ENCODE measurements at places on chromosomes 12 and 14.

DNA sequence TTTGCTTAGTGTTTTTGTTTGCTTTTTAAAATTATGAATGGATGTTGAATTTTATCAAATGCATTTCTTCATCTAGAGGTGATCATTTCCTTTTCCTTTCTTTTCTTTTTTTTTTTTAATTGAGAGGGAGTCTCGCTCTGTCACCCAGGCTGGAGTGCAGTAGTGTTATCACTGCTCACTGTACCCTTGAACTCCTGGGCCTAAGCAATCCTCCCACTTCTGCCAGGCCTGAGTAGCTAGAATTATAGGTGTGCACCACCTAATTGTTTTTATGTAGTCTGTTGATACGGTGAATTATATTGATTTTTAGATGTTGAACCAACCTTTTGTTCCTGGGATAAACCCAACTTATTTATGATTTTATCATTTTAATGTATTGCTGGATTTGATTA, 1.5 kb upstream of the CDKL1 start:
- no peak for DNase-seq

DNA sequence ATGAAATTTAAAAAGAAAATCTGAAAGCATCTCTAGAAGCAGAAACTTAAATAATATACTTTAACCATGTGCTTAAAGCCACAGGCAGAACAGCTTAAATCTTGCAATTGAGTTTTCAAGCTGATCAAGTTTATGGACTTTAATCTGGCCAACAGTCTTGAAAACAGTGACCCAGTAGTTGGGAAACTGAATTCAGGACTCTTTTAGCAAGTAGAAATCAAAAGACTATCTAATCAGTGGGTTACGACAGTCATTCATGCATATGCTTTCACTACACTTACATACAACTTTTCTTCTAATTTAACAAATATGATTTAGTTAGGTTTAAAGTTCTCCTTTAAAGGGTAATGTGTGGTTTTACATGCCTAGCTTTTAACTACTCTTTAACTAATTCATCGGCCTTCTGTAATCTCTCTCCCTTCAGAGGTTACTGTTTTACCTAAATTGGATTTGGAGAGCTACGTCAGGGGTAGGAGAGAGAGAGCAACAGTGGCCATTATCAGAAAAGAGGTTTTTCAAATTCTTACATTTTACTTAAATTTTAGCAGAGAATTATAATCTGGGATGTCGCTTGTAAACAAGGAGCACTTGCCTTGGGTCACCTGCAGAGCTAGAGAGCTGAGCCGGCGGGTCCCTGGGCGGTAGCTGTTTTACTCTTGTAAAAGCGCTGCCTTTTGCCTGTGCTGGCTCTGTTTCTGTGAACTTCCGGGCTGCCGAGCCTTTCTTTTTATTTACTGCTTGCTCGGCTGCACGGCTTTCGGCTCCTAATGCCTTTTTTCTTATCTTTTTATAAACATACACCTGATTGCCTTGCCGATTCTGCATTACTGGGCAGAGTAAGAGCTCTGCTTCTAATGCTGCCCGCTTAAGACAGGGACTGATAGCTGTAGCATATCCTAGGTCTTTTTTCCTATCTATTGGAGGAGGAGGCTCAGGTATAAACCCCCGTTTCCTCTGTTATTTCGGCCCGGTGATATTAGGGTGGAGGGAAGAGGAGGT, 17.4 kb upstream of the LYZ start:
- peak; percentile 58 for DNase-seq

DNA sequence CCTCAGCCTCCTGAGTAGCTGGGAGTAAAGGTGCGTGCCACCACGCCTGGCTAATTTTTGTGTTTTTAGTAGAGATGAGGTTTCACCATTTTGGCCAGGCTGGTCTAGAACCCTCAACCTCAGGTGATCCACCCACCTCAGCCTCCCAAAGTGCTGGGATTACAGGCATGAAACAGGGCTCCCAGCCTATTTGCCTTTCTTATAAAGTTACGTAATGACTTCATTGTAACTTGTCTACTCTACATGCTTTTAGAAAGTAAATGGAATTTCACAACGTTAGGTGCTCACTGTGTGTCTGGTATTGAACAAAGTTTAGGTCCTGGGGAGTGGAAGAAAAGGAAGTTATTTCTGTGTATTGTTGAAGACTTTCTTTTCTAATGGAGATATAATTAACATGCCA, 12.5 kb downstream of the CFAP251 start:
- DNase-seq: no peak

DNA sequence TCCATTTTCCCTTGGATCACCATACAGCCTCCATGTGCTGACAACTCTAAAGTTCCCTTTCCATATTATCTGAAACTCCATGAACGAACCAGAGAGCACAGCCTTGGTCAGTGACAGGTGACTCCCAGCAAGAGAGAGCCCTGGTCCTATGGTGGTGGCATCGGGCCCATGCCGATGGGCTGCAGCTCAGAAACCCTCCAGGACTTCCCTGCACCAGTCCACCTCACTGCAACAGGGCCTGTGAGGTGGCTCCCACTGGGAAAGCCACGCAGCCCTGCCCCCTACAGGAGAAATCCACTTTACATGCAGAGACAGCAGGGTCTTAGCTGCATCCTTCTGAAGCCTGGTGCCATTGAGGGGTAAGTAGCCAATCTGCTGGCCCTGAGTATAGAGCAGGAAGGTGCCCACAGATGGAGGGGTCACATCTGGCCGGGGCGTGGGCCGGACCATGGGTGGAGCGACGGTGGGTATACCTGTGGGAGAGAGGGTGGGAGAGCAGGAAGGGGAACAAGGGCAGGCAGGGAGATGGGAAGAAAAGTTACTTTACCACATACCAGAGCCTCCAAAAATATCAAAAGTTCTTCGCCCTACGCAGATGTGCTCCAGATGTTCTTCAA, 24.7 kb downstream of the RTRAF start:
- DNase-seq: no peak

GRCh38 chr12:26651566-26652188, 181.3 kb downstream of the ITPR2 start:
- peak; percentile 18 for DNase-seq

DNA sequence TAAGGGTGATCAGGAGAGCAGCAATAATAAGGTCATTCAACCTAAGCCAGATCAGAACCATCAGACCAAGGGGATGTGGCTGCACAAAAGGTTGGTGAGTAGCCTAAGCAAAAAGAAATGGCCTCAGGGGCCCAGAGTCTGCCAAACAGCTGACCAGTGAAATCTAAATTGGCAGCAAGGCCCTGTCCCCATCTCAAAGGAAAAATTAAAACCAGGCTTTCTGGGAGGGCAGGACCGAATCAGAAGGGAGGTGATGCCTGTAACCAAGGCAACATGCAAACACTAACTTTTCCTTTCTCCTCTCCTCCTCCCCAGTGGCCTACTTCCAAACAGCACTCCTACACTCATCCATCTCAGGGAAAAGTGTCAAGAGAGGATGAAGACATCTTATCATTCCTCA, 256.4 kb downstream of the NUAK1 start:
- DNase-seq: no peak

DNA sequence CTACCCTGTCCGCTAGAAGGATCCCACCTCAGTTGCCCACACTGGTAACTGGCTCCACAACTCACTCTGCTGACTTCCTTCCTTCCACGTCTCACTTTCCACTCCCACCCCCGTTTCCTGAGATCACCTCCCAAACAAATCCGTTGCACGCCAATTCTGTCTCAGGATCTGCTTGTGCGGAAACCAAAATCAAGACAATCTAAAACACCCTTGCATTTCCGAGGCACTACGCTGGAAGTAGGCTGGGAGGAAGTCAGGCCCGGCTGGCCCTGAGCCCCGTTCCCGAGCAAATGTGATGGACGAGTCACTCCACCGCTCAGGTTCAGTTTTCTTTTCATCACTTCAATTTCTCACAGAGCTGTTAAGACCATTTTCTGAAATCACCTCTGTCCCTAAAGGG, 23.1 kb downstream of the ABCB9 start:
- DNase-seq: no peak

- no peak for DNase-seq
These were observed 38.7 kb downstream of the CD9 start for GRCh38 chr12:6238875-6239274.

DNA sequence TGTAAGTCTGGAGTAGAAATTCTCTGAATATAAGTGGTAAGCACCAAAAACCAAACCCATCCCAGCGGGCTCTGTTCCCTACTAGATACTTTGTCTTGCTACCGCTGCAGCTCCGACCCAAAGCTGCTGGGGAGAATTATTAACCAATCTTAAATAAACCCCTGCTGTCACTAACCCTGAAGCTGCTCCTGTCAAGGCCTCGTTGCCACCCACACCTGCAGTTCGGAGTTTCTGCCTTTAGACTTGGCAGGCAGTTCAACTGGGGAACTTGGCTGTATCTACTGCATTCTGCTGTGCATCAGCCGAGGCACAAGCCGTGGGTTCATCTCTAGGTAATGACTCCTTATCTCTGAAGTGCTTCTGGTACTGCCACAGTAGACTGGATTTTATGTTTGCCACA, 55.5 kb downstream of the PPM1A start:
- DNase-seq: no peak

DNA sequence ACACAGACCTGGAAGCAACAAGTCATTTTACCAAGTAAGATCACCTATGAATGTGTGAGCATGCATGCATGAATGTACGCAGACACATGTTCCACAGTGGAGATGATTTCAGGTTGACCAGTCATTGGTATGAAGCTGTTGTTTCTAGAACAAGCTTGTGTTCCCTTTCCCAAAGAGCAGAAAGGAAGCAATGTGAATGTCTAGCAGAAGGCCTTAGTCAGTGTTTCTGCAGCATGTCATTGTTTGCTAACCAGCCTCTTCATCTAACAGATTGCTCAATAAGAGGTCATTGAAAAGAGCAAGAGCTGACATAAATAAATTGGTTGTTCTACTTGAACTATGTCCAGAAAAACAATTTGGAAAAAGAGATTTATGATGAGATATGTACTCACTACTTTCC, 191.4 kb downstream of the PLCZ1 start:
- DNase-seq: no peak

DNA sequence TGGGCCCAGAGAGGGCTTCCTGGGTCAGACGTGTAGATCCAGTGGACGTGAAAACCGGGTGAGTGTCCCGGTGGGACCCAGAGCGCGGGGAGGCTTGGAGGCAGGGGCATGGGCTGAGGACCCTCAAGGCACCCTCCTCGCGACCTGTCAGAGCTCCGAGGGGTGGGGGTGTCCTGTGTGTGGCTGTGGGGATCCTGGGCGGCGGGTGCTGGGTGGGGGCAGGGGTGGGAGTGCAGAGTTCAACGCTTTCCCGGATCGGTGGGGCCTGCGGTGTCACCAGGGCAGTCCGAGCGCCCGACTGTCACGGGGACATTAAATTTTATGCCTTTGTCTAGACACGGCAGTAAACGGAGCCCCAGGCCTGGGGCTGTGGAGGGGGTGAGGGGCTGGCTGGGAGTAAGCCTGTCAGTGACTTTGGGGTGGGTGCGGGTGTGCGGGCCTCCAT, 1.0 kb downstream of the TMEM121 start:
- DNase-seq: no peak

GRCh38 chr14:22824711-22825359, 4.9 kb upstream of the MRPL52 start:
- peak; percentile 90 for DNase-seq

GRCh38 chr12:68200854-68201253, 24.8 kb downstream of the IL26 start:
- DNase-seq: no peak

GRCh38 chr14:54470701-54471100, 18.1 kb downstream of the GMFB start:
- no peak for DNase-seq

Data from hematopoietic multipotent progenitor cell (in vitro differentiated cells).